ENCODE measurements at places on chromosomes 16 and 17.

GRCh38 chr17:55264645-55265298 lies at the start of gene HLF:
TSS of gene HLF (plus strand) at chr17:55264960. CDS start at chr17:55265485, 525 bp downstream.
- peak; percentile 53 for DNase-seq

DNA sequence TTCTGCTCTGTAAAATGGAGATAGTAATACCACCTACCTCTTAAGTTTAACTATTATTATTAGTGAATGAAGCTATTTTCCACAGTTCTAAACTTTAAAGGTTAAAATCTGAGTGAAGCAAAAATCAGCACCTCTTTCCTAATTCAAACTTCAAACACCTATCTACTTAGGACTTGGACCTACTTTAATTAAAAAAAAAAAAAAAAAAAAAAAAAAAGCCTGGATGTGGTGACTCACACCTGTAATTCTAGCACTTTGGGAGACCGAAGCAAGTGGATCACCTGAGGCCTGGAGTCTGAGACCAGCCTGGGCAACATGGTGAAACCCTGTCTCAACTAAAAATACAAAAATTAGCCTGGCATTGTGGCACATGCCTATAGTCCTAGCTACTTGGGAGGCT lies 5.0 kb upstream of the KANSL1 start:
- DNase-seq, result no peak

GRCh38 chr16:68704232-68704867 lies 32.7 kb upstream of the CDH1 start:
- peak; percentile 67 for DNase-seq

- no peak for DNase-seq
Measured at GRCh38 chr16:54140057-54140787, 146.4 kb downstream of the IRX3 start.

GRCh38 chr16:75088216-75088615 lies 28.4 kb downstream of the LDHD start:
- no peak for DNase-seq

Data from stimulated activated CD4-positive, alpha-beta T cell treated with anti-CD3 and anti-CD28 coated beads, Interleukin-12 subunit alpha, Interleukin-12 subunit beta, amount 100 ng/mL, for 24 hours (primary cell).